Smooth muscle cell of bladder (primary cell): ENCODE measurements at places on chromosomes 5 and 9. TPM values are rescaled to one million over a fixed set of nuclear protein-coding genes. Genes with fewer than 3 reads are reported as not detected.

The SFXN1 gene
- 74.4 and 95.9 TPM in 2 replicates for total RNA-seq

The OMD gene
- not detected in 2 replicates for total RNA-seq

The PCDH12 gene
- total RNA-seq = 0.14 and 0.37 TPM in 2 replicates

The TMEM8B gene
- total RNA-seq = 1.6 and 2.3 TPM in 2 replicates

The TRAF1 gene
- total RNA-seq = 2.3 TPM in 2 replicates

The SPATA31A7 gene
- total RNA-seq = not detected in 2 replicates

The GRM6 gene
- total RNA-seq = not detected in 2 replicates

The PCDHA12 gene
- under 0.01 and 0.09 TPM in 2 replicates for total RNA-seq

The FOXD4L4 gene
- 0.14 and 0.18 TPM in 2 replicates for total RNA-seq

The WASHC1 gene
- total RNA-seq = 5.7 and 6.8 TPM in 2 replicates

The SOHLH1 gene
- not detected in 2 replicates for total RNA-seq

The ZNF462 gene
- total RNA-seq = 12.9 and 16.1 TPM in 2 replicates

The C7 gene
- 1.1 and 4.0 TPM in 2 replicates for total RNA-seq

The ICE1 gene
- 14.9 and 20.5 TPM in 2 replicates for total RNA-seq

The SLC36A3 gene
- total RNA-seq = not detected in 2 replicates

The NEUROG1 gene
- total RNA-seq = not detected in 2 replicates

The SLC22A4 gene
- 0.83 and 1.00 TPM in 2 replicates for total RNA-seq

The SMIM33 gene
- total RNA-seq = not detected in 2 replicates

The YTHDC2 gene
- 17.1 and 18.6 TPM in 2 replicates for total RNA-seq
